HCEC 1CT (cell line): ENCODE measurements at places on chromosomes 6 and 20.
A peak's percentile ranks its signal among the peaks of the same experiment; 100 is the strongest.

DNA sequence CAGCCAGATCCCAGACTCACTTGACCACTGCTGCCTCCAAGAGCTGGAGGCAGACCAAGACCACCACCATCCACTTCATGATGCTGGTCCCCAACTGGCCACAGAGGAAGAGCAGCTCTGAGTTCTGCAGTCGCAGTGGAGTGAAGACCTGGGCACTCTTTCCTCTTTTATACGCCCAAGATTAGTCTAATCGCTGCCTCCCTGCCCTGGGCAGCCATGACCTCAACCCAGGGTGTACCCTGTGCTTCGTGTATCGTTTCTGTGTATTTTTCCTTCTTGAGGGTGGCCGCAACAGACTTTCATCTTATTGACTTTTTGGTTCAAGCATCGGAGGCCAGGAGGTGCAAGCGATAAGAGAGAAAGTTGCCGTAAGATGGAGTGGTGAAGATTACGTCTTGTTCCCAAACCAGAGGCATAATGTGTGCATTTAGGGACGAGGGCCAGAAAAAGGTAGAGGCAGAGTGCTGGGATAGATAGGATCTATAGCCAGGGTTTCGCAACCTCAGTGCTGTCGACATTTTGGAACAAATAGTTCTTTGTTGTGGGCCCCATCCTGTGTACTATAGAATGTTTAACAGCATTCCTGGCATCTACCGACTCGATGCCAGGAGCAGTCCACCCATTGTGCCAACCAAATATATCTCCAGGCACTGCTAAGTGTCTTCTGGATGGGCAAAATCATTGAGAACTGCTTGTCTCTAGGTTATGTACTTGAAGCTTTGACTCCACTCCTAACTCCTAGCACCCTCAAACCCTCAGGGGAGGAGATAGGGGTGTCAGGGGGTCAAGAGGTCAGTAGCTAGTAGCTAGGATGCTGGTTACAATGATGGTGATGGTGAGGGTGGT lies at the start of gene PGC:
Gene PGC (minus strand): TSS at position 142 of the 846 bp plus-strand sequence. CDS start 63 bp downstream, at position 79.
- no peak for DNase-seq

DNA sequence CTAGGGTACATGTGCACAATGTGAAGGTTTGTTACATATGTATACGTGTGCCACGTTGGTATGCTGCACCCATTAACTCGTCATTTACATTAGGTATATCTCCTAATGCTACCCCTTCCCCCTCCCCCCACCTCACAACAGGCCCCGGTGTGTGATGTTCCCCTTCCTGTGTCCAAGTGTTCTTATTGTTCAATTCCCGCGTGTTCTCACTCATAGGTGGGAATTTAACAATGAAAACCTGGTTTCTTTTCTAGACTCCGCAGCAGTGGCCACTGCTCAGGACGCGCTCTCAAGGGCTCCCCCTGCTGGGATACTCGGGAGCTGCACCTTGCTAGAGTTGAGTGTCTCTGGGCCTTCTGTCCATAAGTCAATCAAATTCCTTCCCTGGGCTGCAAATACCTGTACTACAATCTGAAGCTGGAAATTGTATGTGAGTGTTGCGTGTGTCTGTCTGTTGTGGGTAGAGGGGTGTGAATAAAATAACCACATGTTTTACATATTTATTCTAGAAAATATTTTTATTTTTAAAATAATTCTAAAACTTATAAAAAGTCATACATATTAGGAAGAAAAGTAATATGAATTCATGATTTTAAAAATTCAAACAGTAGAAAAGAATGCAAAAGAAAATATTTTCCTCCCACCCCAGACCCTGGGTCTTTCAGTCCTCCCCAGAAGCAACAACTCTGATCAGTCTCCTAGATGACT lies 8.2 kb upstream of the CEP250 start:
- DNase-seq = peak; percentile 59

- DNase-seq = no peak
These were observed 11.3 kb downstream of the GRIK2 start for GRCh38 chr6:101404775-101405174.

DNA sequence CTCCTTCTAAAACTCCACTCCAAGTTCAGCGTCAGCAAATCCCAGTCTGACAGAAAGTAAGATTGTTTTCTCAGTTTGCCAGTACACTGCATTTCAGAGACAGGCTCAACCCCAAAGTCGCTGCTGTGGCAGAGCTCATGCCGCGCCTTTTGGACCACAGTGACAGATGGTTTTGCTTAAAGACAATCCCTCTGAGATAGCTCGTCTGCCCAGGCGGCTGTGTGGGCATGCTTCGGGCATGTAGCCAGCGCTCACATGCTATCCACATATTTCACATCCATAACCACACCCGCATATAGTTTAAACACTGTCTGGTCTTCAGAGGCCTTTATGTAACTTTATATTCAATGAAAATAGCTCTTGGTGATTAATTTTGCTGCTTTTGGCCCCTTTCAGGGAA lies 14.7 kb upstream of the PXDC1 start:
- peak; percentile 15 for DNase-seq
